HFFc6 (cell line): ENCODE measurements at places on chromosomes 2 and 18.

GRCh38 chr2:197952540-197953202 is 148.3 kb downstream of the PLCL1 start:
- no peaks in the 10 kb centered on the region for H3K36me3 ChIP-seq
- H3K4me1 ChIP-seq: no peaks in the 10 kb centered on the region; the same call in 1 of the 2 replicates
- no peak overlapping the region for H3K4me3 ChIP-seq
- H3K27ac ChIP-seq: no peak overlapping the region
- H3K27me3 ChIP-seq: peaks cover 2% of the 10 kb centered on the region; the same call in 1 of the 2 replicates

- H3K27ac ChIP-seq: no peak overlapping the region
- H3K27me3 ChIP-seq: peaks cover 7% of the 10 kb centered on the region
- peaks cover 27% of the 10 kb centered on the region for H3K4me1 ChIP-seq
- no peak overlapping the region for H3K4me3 ChIP-seq
Measured at GRCh38 chr2:24448797-24449196, 42.3 kb upstream of the NCOA1 start.

DNA sequence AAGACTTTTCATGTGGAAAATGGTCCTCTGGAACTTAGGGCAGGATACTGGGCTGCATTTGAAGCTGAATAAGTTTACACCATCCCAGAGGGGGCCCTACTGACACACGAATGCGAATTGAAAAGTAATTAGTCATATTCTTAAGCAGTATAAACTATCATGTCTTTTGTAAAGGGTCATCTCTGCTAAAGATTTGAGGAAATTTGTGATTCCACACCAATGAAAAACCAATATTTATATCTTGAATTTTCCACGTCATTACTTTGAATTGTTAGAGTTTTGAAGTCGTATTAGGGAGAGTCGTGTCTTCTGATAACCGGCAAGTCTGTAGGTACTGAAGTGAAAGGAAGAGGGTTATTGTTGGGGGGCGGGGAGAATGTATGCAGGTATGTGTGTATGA is 4.1 kb upstream of the OTX1 start:
- H3K27ac ChIP-seq: no peak overlapping the region
- no peak for DNase-seq
- peaks cover 7% of the 10 kb centered on the region for H3K27me3 ChIP-seq
- no peak overlapping the region for H3K4me3 ChIP-seq
- H3K4me1 ChIP-seq: peaks cover 13% of the 10 kb centered on the region
- peaks cover 30% of the 10 kb centered on the region for H3K36me3 ChIP-seq

DNA sequence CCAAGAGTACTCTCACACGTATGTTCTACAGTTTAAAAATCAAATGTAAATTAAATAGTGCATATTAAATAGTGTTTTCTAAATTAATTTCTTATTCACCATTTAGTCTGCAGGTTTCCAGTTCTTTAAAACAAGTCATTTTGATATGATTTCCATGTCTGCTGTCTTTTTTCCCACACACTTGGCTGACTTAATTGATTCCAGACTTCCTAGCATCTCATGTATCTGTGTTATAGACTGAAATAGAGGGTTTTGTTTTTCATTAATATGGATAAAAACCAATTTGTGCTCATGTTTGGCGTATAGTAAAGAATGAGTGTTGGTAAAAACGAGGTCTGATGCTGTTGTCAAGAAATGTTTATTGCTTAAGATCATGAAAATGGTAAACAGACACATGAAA is 104.3 kb downstream of the SRBD1 start:
- no peak for DNase-seq
- H3K36me3 ChIP-seq: no peaks in the 10 kb centered on the region
- H3K27me3 ChIP-seq: no peaks in the 10 kb centered on the region
- no peak overlapping the region for H3K4me3 ChIP-seq
- no peaks in the 10 kb centered on the region for H3K4me1 ChIP-seq

DNA sequence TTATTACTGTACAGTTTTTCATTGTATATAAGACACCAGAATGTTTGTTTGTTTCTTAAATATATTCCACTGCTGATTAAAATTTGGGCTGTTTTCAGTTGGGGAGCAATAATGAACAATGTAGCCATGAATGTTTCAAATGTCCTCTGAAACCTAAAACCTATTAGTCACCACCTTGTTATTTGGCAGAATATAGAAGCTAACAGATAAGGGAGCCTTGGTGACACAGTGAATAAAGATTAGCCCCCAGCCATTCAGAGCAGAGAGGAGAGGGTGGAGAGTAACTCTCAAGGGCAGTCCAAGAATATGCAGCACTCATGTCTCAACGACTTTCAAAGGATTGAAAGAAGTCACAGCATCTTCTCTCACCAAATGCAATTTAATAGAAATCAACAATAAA is 43.1 kb upstream of the ATP8B1 start:
- H3K27me3 ChIP-seq: peaks cover 2% of the 10 kb centered on the region
- H3K4me1 ChIP-seq: peaks cover 89% of the 10 kb centered on the region
- H3K27ac ChIP-seq: peak overlapping the region; percentile 88
- DNase-seq: peak; percentile 83
- peak overlapping the region; percentile 70 for H3K4me3 ChIP-seq

DNA sequence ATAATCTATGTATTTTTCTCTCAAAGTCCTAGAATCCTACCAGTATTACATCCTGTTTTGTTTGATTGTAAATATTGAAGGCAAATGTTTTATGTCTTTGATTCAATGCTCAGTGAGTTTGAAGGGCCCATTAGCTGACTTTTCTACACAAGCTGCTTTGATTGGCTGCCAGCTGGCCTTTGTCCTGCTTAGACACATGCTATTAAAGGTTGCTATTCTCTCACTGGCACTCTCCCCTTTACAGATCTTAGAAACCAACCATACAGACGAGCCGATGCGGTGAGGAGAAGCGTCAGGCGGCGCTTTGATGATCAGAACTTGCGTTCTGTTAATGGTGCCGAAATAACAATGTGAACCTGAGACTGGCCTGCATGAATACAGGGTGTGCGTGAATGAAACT is 69.7 kb downstream of the PRPF40A start:
- no peaks in the 10 kb centered on the region for H3K27me3 ChIP-seq
- H3K4me1 ChIP-seq: peaks cover 31% of the 10 kb centered on the region
- peak overlapping the region; percentile 62 for H3K4me3 ChIP-seq

- peaks cover 59% of the 10 kb centered on the region for H3K4me1 ChIP-seq
- peak overlapping the region; percentile 41; the same call in 1 of the 2 replicates for H3K4me3 ChIP-seq
- peak; percentile 68 for DNase-seq
- H3K27me3 ChIP-seq: no peaks in the 10 kb centered on the region
- H3K36me3 ChIP-seq: peaks cover 19% of the 10 kb centered on the region
- peak overlapping the region; percentile 84 for H3K27ac ChIP-seq
Measured at GRCh38 chr18:56200381-56200911, 437.9 kb downstream of the TXNL1 start.

DNA sequence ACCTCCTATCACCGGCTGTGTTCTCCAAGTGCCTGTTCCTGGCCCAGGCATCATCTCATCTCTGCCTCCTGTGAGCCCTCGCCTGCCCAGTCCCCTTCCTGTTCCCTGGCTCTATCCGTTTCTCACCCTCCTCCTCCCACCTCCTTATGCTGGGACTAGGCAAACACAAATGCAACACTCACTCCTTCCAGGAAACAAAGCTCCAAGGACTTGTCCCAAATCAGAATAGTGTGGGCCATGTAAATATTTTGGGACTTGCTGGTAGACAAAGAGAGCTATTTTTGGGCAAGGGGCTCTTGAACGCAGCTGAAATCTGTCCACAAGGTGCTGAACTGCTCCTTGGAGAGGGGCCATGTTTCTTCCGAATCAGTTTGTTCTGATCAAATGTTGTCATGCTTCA is 25.3 kb downstream of the MBP start:
- DNase-seq: no peak
- no peak overlapping the region for H3K4me3 ChIP-seq
- peaks cover 62% of the 10 kb centered on the region for H3K4me1 ChIP-seq
- H3K27me3 ChIP-seq: no peaks in the 10 kb centered on the region; the same call in 1 of the 2 replicates

DNA sequence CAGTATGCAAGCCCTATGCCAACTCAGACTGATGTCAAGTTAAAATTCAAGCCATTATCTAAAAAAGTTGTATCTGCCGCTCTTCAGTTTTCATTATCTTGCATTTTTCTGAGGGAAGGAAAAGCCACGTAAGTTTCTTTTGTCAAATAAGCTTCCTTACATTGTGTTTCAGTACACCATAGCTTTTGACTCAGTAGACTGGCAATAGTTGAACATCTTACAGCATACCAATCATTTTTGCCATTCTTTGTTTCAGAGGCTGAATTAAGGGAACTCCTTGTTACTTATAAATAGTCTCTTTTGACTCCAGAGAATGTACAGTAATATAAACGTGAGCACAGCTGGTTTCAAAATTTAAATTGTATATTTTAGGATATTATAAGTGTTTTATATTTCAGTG is 120.6 kb downstream of the EHBP1 start:
- peak; percentile 28 for DNase-seq
- H3K27ac ChIP-seq: peak overlapping the region; percentile 67
- H3K36me3 ChIP-seq: peaks cover 20% of the 10 kb centered on the region
- H3K4me1 ChIP-seq: peaks cover 41% of the 10 kb centered on the region
- H3K4me3 ChIP-seq: peak overlapping the region; percentile 60
- no peaks in the 10 kb centered on the region for H3K27me3 ChIP-seq

- DNase-seq: no peak
- H3K27me3 ChIP-seq: no peaks in the 10 kb centered on the region; the same call in none of the 2 replicates
- H3K27ac ChIP-seq: no peak overlapping the region
- H3K4me1 ChIP-seq: peaks cover 20% of the 10 kb centered on the region
Measured at GRCh38 chr2:148702475-148702874, 57.9 kb downstream of the EPC2 start.

- H3K4me1 ChIP-seq: no peaks in the 10 kb centered on the region
- DNase-seq: no peak
- H3K27me3 ChIP-seq: peaks cover 57% of the 10 kb centered on the region
- no peak overlapping the region for H3K27ac ChIP-seq
- H3K36me3 ChIP-seq: no peaks in the 10 kb centered on the region
Measured at GRCh38 chr2:120424274-120424796, 78.4 kb downstream of the INHBB start.

GRCh38 chr2:235955664-235956063 is 212.5 kb downstream of the GBX2 start:
- H3K36me3 ChIP-seq: peaks cover 9% of the 10 kb centered on the region
- no peaks in the 10 kb centered on the region for H3K4me1 ChIP-seq
- no peak overlapping the region for H3K27ac ChIP-seq

GRCh38 chr2:236935083-236935482 is 150.6 kb upstream of the COPS8 start:
- no peak overlapping the region for H3K27ac ChIP-seq
- no peak overlapping the region for H3K4me3 ChIP-seq
- DNase-seq: no peak
- peaks cover 23% of the 10 kb centered on the region for H3K27me3 ChIP-seq
- no peaks in the 10 kb centered on the region for H3K36me3 ChIP-seq

DNA sequence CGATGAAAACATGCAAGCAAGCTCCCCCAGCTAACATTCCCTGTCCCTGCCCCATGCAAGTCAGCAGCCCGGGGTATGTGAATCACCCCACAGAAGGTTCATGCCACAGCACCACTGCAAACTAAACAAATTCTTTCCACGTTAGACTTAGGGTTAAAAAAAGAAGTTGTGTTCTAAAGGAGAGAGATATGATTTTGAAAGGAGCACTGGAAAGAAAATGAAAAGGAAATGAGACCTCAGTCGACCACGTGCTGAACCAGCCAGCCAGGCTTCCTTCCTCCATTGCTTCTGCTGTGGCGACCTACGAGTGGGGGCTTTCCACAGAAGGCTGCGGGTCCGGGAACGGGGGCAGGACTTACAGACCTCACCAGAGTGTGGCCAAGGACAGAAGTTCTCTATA is 52.0 kb downstream of the ARL4C start:
- H3K36me3 ChIP-seq: peaks cover 17% of the 10 kb centered on the region; the same call in 1 of the 2 replicates
- peak overlapping the region; percentile 80 for H3K4me3 ChIP-seq
- H3K27ac ChIP-seq: peak overlapping the region; percentile 99
- H3K27me3 ChIP-seq: no peaks in the 10 kb centered on the region; the same call in none of the 2 replicates

DNA sequence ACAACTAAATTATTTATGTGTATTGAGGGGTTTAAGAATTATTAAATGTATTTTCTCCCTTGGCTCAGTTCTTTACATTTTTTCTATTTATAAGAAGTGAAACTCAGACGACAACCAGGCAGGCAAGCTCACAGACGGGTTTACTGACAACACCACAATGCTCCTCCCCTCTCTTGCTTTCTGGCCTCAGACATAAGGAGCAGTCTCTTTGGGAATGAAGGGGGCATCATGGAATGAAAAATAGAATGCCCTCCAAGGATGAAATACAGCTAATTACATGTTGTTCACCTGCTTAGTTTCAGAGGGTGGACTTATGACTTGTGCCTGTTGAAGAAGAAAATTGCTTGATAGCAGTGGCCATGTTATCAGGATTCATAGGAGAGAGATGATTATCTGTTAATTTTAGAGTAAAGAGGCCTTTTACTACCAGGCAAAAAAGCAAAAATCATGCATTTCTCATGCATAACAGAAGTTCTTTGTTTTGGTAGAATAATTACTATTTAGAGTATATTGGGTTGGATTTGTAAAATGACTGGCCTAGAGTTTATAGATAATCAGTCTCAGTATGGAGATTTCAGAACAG is 172.1 kb upstream of the LRRTM1 start:
- H3K27ac ChIP-seq: no peak overlapping the region
- H3K4me1 ChIP-seq: no peaks in the 10 kb centered on the region
- H3K27me3 ChIP-seq: peaks cover 1% of the 10 kb centered on the region; the same call in 1 of the 2 replicates

GRCh38 chr2:222751821-222752719 is 80.6 kb downstream of the MOGAT1 start:
- no peak for DNase-seq
- no peak overlapping the region for H3K27ac ChIP-seq
- peaks cover 37% of the 10 kb centered on the region for H3K4me1 ChIP-seq
- no peaks in the 10 kb centered on the region for H3K36me3 ChIP-seq

- H3K4me3 ChIP-seq: peak overlapping the region; percentile 76
- peaks cover 30% of the 10 kb centered on the region for H3K36me3 ChIP-seq
- peaks cover 99% of the 10 kb centered on the region for H3K4me1 ChIP-seq
- peak overlapping the region; percentile 82 for H3K27ac ChIP-seq
- peaks cover 10% of the 10 kb centered on the region for H3K27me3 ChIP-seq
Measured at GRCh38 chr2:201127570-201127969, 11.6 kb downstream of the CFLAR start.

DNA sequence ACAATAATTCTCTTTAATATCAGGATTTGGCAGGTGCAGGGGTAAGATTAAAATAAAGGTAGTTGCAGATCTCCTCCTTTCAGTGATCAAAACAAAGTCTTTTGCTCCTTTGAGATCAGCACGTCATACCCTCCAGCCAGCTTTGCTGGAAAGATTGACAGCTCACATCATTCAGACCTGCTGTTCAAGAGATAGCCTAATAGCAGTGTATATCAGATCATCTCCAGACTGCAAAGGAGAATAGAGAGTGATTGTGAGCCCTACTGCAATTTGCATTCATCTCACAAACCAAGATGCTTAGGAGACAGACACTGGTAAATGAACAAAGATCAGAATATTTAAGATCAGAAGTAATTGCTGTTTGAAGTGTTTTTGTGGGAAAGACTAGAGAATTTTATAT is 135.8 kb upstream of the DSEL start:
- DNase-seq: no peak
- H3K4me1 ChIP-seq: peaks cover 12% of the 10 kb centered on the region
- H3K27me3 ChIP-seq: no peaks in the 10 kb centered on the region
